ENCODE measurements at places on chromosomes 6 and 20.

- DNase-seq, result no peak
Observed at GRCh38 chr6:21596145-21596948, 2.8 kb downstream of the SOX4 start.

GRCh38 chr20:52180180-52180840 is 11.3 kb downstream of the ZFP64 start:
- DNase-seq, result no peak

DNA sequence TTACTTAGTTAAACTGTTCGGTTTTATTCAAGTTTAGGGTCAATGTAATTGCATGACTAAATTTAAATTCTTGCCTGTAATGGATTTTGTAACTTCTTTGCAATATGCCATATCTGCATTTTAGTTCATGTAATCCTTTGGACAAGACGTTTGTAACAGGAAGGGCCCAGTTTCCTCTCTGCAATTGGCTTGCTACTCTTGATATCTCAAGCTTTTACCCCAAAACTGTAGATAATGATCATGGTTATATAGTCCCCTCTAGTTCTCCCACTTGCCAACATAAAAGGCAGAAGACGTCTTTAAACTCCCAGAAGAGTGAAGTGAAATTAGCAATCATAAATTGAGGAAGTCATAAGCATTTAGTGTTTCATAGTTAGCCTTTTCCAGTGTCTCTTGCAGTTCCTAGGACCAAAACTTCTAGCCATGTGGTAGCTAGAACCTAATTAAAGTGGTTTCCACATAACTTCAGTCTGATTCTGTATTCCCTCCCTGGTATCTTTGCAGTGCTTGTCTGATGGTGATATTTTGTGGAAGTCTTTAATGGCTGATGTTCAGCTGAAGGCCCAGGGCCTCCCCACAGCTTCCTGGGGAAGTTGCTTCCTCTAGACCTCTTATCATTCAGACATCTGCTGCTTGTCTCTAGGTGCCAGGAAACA is 117.8 kb upstream of the SUPT3H start:
- DNase-seq, result peak; percentile 59

GRCh38 chr6:101545191-101545590 is 151.7 kb downstream of the GRIK2 start:
- DNase-seq, result no peak

GRCh38 chr20:51510169-51510568 is 32.4 kb downstream of the NFATC2 start:
- DNase-seq, result no peak

- no peak for DNase-seq
Observed at GRCh38 chr6:84926189-84927155, 162.1 kb upstream of the TBX18 start.

Data from CD4-positive, alpha-beta T cell treated with Interleukin-4 for 4 hours (primary cell).